ENCODE measurements at places on chromosomes 11 and 22.

- no peak for DNase-seq
Observed at GRCh38 chr11:35548925-35549561, 23.6 kb upstream of the PAMR1 start.

- DNase-seq, result no peak
Observed at GRCh38 chr11:48091426-48092102, 111.2 kb downstream of the PTPRJ start.

- DNase-seq, result no peak
Observed at GRCh38 chr11:22808571-22809197, 20.9 kb downstream of the SVIP start.

- DNase-seq, result no peak
Observed at GRCh38 chr11:44784436-44784760, 57.6 kb downstream of the TSPAN18 start.

GRCh38 chr11:91272089-91272488 lies 952.5 kb upstream of the FAT3 start:
- no peak for DNase-seq

GRCh38 chr22:47120399-47120798 lies 357.9 kb downstream of the TBC1D22A start:
- no peak for DNase-seq

DNA sequence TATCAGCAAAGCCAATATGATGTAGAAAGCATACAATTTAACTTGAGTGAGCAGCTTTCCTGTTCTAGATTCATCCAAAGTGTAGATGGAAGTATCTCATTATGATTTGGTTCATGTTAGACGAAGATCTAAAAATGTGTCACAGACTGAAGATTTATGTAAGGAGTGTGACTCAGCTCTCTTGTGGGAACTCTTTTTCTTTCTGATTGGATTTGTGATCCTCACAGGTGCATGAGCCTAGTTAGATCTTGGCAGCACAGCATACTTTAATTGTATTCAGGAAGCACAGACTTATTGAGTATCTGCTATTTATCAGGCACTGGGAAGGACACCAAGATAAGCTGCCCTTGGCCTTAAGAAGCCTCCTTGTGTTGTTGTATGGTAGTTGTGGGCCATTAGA lies 147.1 kb downstream of the C11orf91 start:
- no peak for DNase-seq

DNA sequence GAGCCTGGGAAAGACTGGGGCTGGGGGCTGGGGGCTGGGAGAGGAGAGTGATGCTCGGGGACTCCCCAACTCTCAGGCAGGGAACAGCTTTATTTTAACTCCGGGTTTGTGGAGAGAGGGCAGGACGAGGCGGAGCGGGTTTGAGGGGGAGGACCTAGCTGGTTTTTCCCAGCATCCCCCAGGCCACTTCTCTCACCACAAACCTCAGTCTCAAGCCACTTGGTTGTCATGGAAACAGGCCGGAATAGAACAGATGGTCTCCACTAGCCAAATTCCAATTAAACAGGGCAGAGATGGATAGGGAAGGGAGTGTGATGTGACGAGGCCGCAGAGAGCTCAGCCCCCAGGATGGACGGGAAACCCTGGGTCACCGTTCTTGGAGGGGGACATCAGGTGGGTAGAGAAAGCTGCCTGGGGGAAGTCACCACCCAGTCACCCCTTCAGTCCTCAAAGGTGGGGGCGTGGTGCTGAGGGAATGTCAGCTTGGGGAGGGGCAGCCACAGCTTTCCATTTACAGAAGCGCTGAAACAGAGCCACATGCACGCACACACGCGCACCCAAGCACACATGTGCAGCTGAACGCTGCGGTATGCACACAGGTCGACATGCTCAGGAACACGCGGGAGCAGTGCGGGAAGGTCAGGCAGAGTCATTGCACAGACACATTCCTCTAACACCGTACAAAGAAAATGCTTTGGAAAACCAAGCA lies 19.2 kb downstream of the NECTIN1 start:
- DNase-seq, result no peak

DNA sequence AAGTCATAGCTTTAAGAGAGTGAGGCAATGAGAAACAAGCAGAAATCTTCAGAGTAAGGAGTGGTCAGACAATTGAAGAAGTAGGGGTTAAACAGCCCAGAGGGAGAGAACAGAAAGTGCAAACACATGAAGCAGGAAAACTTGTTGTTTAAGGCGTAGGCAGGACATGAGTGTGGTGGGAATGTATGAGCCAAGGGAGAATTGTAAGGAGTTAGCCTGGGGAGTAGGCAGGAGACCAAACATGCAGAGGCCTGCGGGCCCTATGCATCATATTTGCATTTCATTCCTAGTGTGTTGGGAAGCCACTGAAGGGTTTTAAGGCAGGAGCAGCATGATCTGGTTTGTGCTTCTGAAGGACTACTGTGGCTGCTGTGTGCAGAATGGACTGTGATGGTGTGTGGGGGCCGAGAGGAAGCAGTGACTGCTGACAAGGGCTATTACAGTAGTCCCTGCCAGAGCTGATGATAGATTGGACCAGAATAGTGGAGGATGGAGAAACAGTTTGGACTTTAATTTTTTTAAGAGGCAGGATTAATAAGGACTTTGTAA lies 179.9 kb upstream of the C11orf87 start:
- no peak for DNase-seq

- no peak for DNase-seq
Observed at GRCh38 chr11:108751444-108751843, 86.6 kb downstream of the DDX10 start.

GRCh38 chr11:108084811-108085210 lies 36.6 kb upstream of the ACAT1 start:
- DNase-seq, result no peak

GRCh38 chr22:48079505-48080290 lies 1317.2 kb downstream of the TBC1D22A start:
- DNase-seq, result no peak

- DNase-seq, result no peak
Observed at GRCh38 chr11:62445314-62445740, 26.5 kb downstream of the SCGB1A1 start.

DNA sequence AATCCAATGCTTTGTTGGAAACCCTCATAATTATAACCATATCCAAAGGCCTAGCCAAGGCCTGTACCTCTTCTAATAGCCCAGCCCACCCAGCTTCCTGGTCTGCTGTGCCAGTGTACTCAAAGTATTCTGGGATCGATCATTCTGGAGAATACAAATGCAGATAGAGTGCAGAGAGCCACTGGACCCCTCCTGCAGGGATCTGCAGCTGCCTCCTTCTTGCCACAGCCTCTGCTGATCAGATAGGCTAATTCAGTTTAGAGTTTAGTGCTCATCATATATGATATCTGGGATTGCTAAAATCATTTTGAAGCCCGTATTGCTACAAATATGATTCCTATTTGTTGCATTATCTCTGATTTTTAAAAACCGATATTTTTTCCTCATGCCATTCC lies 17.5 kb downstream of the CASP5 start:
- DNase-seq, result no peak

GRCh38 chr11:115676768-115677167 lies 172.6 kb upstream of the CADM1 start:
- no peak for DNase-seq

DNA sequence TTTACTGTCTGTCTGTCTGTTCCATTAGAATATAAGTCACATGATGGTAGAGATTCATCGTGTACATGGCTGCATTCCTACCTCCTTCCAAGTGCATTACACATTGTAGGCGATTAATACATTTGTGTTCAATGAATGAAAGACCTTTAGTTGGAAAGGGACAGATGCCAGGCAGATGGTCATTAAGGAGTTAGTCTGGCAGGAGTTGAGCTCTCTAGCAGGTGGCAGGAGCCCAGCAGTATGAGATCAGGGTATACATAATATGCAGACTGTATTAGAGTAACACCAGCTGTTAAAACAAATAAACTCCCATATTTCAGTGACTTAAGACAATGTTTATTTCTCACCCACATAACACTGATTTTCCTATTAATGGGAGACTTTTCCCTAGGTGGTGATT lies 147.7 kb upstream of the LARGE1 start:
- no peak for DNase-seq

- DNase-seq, result no peak
Observed at GRCh38 chr22:44541671-44542319, 43.8 kb upstream of the RTL6 start.

DNA sequence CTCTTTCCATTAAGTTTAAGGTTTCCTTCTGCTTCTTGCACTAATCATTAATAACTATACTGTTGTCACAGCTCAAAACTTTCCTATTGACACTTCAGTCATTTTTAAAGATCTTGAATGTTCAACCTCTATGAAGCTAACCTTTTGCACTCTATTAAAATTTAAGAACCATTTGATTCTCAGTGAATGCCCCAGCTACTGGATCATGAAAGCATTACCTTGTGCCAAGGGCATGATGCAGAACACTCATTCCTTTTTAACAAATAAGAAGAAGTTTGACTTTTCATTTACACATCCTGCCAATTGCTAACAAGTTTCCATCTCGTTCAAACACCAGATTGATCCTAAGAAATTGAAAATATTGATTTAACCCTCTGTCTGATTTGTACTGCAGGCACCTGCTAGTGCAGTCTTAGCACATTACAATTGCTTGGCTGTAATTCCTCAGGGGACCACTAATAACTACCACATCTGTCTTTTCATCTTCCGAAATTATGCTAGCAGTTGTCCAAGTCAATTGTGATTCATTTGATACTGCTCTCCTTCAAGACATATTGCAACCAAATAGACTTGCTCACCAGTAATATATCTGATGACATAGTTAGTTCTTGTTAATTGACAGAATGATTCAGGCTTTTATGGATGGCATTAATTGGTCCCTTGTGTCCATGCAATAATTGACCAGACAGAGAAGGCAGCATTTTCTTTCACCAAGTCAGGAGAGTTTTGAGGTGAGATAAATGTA lies 158.4 kb downstream of the TEAD1 start:
- no peak for DNase-seq

- DNase-seq, result no peak
Observed at GRCh38 chr22:43289531-43289963, 53.6 kb downstream of the SCUBE1 start.

- DNase-seq, result no peak
Observed at GRCh38 chr11:2275334-2276279, 5.2 kb upstream of the ASCL2 start.

DNA sequence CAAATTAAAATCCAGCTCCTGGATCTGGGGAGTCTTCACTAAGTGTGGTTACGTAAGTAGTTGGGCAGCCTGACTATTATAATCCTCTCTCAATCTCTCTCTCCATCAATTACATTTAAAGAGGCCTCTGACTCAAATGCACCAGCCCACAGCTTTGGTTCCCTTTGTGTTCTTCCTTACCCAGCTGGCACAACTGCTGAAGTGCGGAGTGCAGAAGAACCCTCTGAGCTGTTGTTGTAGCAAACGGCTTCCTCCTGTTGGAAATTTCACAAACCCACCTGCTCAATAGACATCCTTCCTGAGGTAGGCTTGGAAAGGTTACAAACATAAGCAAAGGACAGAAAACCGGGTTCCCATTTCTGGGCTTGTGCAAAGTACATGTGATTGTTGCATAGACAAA lies 17.0 kb upstream of the SORL1 start:
- no peak for DNase-seq

DNA sequence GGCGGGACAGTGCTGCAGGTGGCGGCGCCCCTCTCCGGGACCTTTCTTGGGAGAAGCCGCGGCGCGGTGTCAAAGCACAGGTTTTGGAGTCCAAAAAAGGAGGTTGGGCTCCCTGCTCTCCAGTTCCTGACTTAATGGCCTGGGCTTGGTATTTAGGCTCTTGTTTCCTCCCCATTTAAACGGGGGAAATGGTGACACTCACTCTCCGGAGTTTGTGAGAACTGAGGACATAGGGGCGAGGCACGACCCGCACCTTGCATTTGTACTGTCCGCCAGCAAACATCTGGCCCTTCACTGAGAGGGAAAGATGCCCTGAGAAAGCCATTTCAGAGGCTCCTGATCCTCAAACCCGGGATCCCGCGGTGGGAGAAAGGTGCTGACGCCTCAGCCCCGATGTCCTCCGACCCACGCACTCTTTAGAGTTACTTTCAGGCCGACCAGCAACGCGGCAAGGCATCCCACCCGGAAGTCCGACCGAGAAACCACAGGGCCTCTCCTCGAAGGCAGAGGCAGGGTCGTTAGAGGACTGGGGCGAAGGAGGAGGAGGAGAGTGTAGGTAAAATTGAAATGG lies 2.9 kb upstream of the WDR74 start:
- DNase-seq, result no peak

- DNase-seq, result no peak
Observed at GRCh38 chr22:48254311-48254873, 1491.9 kb downstream of the TBC1D22A start.

DNA sequence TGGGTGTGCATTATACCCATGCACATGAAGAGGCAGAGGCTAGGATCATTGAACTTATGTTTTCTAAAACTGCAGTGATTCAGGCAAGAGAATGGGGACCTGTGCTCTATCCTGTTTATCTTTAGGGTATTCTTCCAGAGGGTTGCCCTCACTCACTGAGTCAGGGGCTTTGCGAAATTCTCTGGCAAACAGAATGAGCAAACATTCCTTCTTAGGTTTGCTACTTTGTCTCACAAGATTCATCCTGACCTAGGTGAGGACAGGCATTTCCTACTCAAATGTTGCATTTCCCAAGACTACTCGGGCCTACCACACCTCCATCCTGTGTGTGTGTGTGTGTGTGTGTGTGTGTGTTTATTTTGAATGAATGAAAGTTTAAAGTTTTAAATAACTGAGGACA lies 2.7 kb upstream of the EIF3M start:
- no peak for DNase-seq

Data from HuH-7.5 (cell line).